ENCODE measurements at places on chromosomes 4 and X.
A peak's percentile ranks its signal among the peaks of the same experiment; 100 is the strongest.

GRCh38 chrX:94676285-94676684 lies 1002.3 kb downstream of the FAM133A start:
- no peak overlapping the region for H3K27ac ChIP-seq
- H3K27me3 ChIP-seq: no peaks in the 10 kb centered on the region
- no peak overlapping the region for H3K4me3 ChIP-seq
- no peaks in the 10 kb centered on the region for H3K36me3 ChIP-seq
- DNase-seq: no peak

- peaks cover 8% of the 10 kb centered on the region for H3K27me3 ChIP-seq
- no peak overlapping the region for H3K4me3 ChIP-seq
- no peak overlapping the region for H3K27ac ChIP-seq
- no peaks in the 10 kb centered on the region for H3K4me1 ChIP-seq
Observed at GRCh38 chrX:54950730-54951375, 30.2 kb downstream of the TRO start.

DNA sequence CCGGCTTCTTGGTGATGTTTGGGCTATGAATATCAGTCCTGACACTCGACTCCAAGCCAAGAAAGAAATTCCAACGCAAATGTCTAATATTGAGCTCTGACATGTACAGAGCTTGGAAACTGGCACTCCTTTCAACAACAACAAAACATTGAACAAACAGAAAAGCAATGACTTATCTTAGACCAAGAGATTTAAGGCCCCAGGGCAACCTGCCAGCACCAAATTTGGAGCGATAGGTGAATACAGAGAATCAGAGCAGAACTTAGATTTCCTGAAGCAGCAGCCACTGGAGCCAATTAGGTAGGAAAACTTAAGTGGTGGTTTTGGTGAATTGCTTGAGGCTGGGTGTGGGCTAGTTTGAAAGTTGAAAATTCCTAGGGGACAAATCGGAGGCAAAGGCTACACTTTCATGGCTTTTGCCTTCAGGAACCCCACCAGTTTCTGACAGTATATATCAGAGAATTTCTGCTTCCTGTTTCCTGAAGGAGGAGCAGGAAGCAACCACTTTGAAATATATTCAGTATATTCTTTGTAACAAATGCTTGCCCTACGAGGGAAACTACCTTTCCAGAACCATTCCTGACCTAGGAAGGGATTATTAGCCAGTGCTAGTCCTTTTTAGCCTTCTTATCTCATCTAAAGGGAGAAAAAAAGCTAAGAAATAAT lies 10.1 kb upstream of the FMR1 start:
- H3K4me3 ChIP-seq: no peak overlapping the region
- no peak for DNase-seq
- no peaks in the 10 kb centered on the region for H3K36me3 ChIP-seq
- peaks cover 5% of the 10 kb centered on the region for H3K27me3 ChIP-seq
- H3K27ac ChIP-seq: peak overlapping the region; percentile 20
- H3K4me1 ChIP-seq: peaks cover 42% of the 10 kb centered on the region

GRCh38 chr4:79362626-79363025 lies 36.8 kb upstream of the NAA11 start:
- H3K36me3 ChIP-seq: no peaks in the 10 kb centered on the region
- no peak overlapping the region for H3K27ac ChIP-seq

DNA sequence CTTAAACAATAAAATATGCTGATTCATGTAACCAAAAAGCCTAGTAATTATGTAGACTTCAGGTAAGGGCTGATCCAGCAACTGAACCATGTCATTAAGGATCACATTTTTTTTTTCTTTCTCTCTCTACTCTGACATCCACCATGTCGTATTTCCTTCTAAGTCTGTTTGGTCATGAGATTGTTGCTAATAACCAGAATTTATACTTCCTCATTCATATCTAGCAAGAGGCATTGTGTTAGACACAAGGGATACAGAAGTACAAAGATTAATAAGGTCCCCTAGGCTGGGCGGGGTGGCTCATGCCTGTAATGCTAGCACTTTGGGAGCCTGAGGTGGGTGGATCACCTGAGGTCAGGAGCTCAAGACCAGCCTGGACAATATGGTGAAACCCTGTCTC lies 24.1 kb downstream of the PHEX start:
- H3K4me3 ChIP-seq: no peak overlapping the region
- H3K4me1 ChIP-seq: peaks cover 10% of the 10 kb centered on the region
- no peak for DNase-seq
- H3K36me3 ChIP-seq: no peaks in the 10 kb centered on the region
- no peak overlapping the region for H3K27ac ChIP-seq
